NCI-H1092 treated with DMSO at 0.1 percent for 48 hours (cell line): ENCODE measurements at places on chromosomes 12 and 14.

GRCh38 chr14:89866458-89866857, 88.1 kb downstream of the EFCAB11 start:
- no peak for DNase-seq

DNA sequence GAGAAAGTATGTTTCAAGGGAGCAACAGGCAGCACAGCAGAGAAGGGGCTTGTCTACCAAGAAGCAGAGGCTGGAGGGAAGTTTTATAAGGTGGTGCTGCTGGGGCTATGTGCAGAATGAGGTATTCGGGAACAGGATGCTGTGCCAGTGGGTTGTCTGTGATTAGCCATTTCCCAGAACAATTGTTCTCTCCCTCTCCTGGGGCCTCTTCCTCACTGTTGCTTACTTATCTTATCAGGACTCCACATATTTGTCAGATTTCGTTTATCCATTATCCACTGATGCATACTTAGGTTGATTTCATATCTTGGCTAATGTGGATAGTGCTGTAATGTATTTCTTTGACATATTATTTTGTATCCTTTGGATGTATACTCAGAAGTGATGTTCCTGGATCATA, 195.1 kb upstream of the RTL1 start:
- no peak for DNase-seq

DNA sequence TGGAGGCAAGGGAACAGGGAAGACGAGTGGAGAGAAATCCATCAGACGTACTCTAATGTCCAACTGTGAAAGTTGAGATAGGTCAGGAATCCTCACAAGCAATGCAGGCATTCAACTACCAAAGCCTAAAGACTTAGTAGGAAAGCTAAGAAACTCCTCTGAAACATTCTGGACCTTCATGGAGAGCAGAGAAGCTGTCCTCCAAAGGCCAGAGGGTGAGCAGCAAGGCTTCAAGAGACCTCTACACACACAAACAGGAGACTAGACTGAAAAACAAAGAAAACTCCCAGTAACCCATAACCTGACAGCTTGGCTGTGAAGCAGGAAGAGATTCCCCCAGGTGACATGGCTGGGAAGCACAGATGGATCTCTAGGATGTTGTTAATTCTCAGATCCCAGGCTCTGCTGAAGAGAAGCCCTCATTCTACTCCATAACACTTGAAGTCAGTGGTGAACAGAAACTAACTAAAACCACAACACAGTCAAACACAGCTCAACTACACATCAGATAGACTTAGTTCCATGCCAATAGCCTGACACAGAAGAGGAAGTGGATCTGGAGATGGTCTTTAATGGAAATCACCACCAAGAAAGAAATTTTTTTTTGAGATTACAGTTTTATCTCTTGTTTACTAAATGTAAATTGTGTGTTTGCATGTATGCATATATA, 23.2 kb upstream of the LYZ start:
- no peak for DNase-seq

GRCh38 chr12:52629281-52630007, 11.1 kb upstream of the KRT73 start:
- no peak for DNase-seq

- DNase-seq: no peak
These were observed 99.2 kb downstream of the SLC5A8 start for GRCh38 chr12:101110866-101111265.

DNA sequence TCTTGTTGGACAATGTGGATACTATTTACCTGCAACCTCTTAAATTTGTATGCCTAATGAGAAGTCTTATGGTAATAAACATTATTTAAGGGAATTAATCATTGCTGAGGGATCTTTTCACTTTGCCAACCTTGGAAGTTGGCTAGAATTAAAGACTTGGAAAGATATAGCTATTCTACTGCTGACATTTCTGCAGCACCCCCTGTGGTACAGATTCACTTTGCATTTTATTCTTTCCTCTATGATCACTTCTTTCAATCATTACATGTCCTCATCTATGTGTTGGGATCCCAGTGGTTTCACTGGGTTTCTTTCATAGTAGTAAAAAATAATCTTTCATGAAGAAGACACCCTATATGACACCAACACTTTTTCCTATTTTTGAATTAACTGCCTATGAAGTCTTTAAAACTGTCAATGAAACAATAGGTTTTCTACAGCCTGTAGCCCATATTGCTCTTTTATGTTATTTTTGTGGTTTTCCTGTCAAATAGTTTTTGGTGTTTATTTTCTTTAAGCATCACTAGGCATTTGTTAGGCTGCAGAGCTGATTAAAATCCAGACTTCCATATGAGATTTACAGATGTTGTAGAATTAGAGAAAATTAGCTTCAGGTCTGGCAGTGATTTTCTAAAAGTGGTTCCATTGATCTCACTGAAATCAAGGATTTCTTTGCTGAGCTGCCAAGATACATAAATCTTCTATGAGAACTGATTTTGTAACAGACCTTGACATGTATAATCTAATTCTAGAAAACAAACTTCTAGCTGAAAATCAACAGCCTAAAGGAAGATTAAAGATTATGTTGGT, 256.1 kb downstream of the NAV3 start:
- DNase-seq: no peak

GRCh38 chr14:104977681-104978653, at the start of gene AHNAK2:
Gene AHNAK2, minus strand, starts transcription at chr14:104978374. Its CDS starts 137 bp downstream, at chr14:104978237.
- peak; percentile 54 for DNase-seq

DNA sequence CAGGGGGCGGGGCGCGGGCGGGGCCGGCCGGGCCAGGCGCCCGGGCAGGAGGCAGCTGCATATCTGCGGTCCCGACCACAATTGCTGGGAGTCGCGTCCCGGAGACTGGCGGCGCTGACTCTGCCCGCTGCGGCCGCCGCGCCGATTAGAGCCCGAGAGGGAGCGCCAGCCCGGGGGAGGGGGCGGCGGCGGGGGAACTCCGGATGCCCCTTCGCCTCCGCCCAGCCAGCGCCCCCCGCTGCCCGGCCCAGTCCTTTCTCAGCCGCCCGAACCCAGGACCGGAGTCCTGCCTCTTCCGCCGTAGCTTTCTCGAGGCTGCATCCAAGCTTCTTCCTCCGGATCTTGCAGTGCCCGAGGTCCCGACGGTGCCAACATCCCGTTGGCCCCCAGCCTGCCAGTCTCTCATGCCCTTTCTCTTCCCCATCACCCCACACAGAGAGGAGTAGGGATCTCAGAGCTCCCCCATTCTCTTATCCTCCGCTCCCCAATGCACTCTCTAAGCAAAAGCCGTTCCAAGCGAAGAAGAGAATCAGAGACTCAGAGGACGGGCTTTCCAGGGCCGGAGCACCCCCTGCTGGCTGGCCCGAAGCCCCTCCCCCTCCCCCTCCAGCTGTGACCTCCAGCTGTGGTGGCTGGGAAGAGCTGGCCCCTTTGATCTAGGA, 8.8 kb upstream of the SP7 start:
- peak; percentile 35 for DNase-seq

GRCh38 chr12:47837190-47838171, 17.8 kb upstream of the HDAC7 start:
- peak; percentile 71 for DNase-seq

GRCh38 chr14:56162476-56162875, 44.3 kb downstream of the PELI2 start:
- no peak for DNase-seq

DNA sequence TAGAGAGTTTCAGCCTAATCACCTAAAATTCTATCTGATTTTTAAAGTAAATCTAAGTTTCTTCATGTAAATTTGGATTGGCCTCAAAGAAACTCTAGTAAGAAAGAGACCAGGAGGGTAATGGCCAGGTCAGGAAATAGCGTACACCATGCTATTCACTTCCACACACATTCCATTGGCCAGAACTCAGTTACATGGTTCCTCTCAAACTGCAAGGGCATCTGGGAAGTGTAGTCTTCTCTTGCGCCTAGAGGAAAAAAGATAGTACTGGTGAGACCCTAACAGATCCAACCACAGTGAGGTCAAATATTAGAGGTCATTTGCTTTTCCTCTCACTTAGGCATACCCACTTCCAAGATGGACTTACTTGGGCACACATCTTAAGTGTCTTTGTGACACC, 39.1 kb downstream of the MBIP start:
- DNase-seq: no peak

DNA sequence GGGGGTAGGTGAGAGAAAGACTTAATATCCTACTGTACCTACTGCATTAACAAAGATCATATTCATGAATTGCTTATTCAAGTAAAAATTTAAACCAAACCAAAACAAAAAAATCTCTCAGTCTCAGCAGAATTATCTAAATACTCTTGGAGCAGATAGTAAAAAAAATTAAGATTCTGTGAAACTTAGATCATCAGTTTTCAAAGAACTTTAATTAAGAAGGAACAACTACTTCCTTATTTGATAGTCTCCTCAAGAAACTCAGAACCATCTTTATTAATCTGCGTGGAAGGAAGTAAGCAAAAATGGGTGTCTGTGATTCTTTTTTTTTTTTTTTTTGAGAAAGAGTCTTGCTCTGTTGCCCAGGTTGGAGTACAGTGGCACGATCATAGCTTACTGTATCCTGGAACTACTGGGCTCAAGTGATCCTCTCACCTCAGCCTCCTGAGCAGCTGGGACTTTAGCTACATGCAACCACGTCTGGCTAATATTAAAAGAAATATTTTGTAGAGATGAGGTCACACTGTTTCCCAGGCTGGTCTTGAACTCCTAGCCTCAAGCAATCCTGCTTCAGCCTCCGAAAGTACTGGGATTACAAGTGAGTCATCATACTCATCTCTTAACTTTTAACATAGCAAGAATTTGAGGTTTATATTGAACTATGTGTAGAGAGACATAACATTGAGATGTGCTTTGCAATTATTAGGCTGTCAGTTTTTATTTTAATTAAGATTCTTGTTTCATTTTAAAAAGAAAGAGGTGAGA, 37.4 kb downstream of the GAS2L3 start:
- DNase-seq: no peak

DNA sequence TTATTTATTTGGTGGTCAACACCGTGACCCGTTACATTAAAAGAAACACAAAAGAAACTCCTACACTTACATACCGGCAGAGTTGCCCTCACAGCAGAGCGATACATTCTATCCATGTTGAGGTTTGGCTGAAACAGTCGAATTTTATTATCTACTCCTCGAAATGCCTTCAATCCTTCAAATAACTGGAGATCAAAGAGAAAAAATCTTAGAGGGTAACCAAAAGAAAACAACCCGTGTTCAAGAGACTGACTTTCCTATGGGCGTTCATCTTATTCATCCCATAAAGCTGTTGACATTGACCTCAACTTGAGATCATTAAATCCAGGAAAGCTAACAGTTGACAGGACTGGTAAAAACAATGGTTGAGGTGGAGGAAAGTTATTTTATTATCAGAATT, 67.7 kb downstream of the BCAT1 start:
- DNase-seq: no peak

GRCh38 chr12:123602651-123603195, 824 bp downstream of the DDX55 start:
- DNase-seq: no peak

- no peak for DNase-seq
These were observed 168.7 kb downstream of the CFAP54 start for GRCh38 chr12:96658075-96658474.

DNA sequence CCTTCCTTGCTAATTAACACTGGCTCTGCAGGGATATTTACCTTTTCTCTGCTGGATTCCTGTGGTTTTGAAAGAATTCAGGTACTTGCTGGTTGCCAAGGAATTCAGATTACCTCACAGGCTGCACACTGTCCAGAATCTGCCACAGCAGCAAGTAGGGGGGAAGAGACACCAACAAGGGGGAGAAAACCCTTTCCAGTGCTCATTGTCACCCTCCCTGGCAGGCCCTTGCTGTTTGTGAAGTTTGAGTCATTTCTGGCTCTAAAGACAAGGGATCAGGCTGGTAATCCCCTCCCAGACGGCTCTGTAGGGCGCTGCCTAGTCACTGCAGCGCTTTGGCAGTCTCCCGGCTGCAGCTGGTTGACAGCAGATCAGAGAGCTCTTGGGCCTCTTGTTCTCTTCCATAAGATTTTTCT, 50.8 kb downstream of the TTLL5 start:
- DNase-seq: no peak

GRCh38 chr14:84273181-84273580, 1256.8 kb upstream of the FLRT2 start:
- no peak for DNase-seq

GRCh38 chr12:99523853-99524252, 123.7 kb upstream of the GARIN6 start:
- DNase-seq: no peak

DNA sequence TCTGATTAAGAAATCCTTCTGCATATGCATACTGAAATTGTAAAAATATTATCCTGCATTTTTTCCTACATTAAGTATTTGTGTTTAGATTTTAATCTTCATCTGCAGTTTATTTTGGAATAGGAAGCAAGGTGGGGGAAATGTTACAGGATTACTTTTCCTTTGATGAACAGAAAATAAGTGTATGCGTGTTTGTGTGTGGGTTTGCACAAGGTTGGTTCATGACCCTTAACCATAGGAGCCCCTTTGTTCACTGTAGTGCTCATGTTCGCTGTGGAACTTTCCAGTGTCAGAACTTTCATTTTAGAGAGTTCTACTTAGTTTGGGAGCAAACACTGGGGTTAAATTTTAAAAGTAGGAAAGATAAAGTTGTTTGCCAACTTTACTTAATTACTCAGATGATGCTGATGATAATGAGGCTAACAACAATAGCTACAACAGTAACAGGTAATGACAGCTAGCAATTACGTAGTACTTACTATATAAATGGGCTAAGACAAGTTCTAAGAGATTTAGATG, 6.4 kb upstream of the A2M start:
- DNase-seq: no peak

- peak; percentile 46 for DNase-seq
These were observed 36.6 kb downstream of the TC2N start for GRCh38 chr14:91830777-91831176.

DNA sequence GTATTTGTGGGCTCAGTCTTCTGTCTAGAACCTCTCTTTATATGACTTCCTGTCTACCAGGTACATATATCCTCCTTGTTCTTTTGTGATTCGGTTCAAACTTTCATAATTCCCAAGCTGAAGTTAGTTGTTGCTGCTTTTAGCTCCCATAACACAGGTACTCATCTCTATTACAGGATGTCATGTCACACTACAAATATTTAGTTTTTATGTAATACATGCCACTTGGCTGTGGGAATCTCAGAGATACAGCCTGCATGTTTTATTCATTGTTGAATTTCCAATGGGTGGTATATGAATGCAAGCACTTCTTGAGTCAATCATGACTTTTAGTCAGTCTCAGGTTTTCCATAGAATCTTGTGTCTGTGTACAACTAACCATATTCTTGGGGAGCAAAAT, 122.7 kb downstream of the SINHCAF start:
- DNase-seq: no peak

DNA sequence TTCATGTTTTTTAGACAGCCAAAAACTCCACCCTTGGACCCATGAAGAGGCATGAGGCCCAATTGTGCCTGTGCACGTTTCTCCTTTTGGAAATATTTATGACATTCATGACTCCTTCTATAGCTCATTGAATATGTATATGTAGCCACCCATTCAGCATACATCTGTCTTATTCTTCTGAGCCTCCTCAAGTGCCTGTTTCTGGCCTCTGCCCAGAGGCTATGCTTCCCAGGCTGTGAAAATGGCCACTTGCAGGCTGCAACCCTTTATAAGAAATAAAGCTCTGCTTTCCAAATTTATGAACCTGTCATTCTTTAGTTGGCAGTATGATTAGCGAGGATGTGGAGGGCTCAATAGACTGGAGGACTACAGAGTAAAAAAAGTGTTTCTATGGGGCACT, 35.3 kb downstream of the TSPAN19 start:
- DNase-seq: no peak
